Naive thymus-derived CD8-positive, alpha-beta T cell (primary cell): ENCODE measurements at places on chromosomes 12 and 14.

GRCh38 chr12:57280211-57281062 is 29.4 kb upstream of the STAC3 start:
- DNase-seq, result peak; percentile 53

DNA sequence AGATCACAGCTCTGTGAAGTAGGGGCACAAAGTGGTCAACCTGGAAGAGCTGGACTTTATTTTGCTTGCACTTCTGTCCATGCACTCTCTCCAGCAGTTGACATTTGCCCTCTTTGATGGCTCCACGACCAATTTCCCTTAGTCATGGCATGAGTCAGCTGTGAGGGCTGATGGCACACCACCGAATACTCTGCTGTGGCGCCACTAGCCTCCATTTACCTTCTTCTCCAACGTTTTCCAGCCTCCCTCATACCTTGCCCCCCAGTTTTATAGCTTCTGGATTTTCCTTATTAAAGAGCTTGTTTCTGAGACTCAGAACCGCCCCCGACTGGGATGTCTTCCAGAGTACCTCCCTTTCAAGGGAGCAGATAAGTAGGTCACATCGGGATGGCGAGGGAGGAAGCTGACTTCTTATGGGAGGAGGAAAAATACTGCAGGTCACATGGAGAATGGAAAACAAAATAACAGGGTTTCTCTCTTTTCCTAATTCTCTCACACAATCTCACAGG is 17.6 kb downstream of the NINJ2 start:
- DNase-seq, result no peak

DNA sequence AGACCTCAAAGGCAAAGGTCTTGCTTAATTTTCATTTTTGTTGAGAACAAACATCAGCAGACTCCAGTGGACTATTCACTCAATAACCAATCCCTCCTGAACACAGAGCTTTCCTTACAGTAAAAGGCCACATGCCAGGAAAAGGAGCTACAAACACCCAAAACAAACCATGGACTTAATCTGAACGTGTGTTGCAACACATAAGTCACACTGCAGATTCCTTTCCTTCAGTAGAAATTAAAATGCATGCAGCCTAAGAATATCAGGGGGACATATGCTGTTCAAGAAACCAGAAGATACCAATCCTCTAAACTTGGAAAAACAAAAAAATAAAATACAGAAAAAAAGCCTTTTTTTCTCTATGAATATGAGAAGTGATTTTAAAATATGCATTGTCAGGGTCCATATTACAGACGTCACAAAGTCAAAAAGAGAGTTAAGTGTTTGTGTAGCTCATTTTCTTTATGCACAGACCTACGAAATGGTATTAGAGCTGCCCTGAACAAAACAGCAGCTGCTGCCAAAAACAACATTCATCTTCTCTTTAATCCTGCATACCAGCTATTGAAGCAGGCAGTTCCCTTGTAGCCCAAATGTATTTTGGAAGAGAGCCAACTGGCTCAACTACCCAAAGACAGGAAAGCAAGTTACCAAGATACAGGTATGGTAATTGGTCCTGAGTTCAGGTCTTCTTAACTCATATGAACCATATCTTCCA is 26.2 kb downstream of the KITLG start:
- no peak for DNase-seq

GRCh38 chr12:54411391-54412241 is 7.5 kb downstream of the ITGA5 start:
- peak; percentile 50 for DNase-seq

GRCh38 chr12:104570174-104570907 is 113.6 kb downstream of the CHST11 start:
- DNase-seq, result no peak

GRCh38 chr12:20625531-20625930 is 69.6 kb upstream of the SLCO1C1 start:
- no peak for DNase-seq

DNA sequence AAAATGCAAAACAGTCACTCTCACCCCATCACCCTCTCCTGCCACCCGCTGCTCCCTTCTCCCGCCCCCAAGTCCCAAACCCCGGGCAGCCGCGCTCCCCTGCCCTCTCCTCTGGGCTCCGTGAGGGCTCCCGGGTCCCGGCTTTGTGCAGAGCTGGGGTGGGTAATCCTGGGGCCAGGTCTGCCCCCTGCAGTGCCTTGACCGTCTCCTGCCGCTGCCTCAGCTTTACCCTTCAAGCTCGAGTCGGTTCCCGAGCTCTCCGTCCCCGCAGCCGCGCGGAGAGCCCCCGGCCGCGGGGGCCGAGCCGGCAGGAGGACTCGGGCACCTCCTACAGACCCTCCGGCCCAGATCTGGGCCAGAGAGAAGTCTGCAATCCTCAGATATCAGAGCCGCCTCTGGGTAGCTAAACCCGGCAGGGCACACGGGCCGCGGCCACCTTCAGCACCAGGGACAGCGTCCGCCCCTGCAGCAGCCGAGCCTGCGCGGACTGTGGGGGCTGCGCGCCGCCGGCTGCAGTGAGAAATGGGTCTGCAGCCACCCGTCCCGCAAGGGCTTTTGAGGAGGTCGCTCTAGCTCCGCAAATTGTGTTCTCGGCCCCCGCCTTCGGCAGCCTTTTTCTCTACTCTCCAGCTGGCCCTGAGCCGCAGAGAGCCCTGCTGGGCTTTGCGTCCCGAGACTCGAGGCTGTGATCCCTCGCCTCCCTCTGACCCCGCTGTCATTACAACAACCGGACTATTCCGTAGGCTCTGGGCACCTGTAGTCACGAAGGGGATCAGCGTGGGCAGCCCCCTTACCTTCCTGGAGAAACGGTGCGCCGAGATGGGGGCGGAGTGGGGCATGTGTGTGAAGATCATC is 1.2 kb downstream of the PRMT8 start:
- peak; percentile 22 for DNase-seq

DNA sequence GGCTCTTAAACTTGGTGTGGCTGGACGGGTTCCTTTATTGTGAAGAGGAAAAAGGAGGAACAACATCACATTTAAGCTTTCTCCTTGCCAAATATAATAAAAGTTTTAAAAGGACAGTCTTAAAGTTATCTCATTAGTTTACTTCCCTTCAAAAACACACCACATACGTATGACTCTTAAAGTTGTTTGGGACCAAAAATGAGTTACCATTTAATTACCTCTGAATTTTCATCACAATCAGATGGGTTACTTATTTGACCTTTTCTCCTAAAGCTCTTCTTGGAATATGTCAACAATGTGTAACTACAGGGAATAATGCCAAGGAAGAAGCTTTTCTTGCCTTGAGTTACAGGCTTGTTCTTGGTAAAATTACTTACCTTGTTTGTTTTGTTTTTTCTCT is 16.4 kb downstream of the RAB21 start:
- DNase-seq, result no peak

- no peak for DNase-seq
Measured at GRCh38 chr14:80974679-80975078, 19.3 kb downstream of the TSHR start.

DNA sequence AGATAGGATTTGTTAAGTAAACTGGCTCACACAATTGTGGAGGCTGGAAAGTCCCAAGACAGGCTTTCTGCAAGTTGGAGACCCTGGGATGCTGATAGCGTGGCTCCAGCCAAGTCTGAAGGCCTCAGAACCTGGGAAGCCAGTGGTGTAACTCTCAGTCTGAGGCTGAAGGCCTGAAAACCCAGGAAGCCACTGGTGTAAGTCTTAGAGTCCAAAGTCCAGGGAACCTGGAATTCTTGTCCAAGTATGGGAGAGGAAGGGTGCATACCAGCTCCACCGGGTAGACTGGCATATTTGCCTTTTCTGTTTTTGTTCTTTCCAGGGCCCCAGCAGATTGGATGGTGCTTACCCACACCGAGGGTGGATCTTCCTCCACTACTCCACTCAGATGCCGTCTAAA is 18.1 kb downstream of the GMFB start:
- no peak for DNase-seq

- no peak for DNase-seq
Measured at GRCh38 chr12:105357162-105357691, 26.7 kb downstream of the C12orf75 start.

GRCh38 chr14:58813745-58814144 is 176.0 kb downstream of the DACT1 start:
- DNase-seq, result no peak
